Left renal cortex interstitium (tissue), 4 donors: ENCODE measurements at places on chromosomes 2 and 18. TPM values are rescaled to one million over a fixed set of nuclear protein-coding genes. Genes with fewer than 3 reads are reported as not detected.

The PLEKHH2 gene
- 39.8 TPM for polyA plus RNA-seq

The IL36RN gene
- not detected for polyA plus RNA-seq

DNA sequence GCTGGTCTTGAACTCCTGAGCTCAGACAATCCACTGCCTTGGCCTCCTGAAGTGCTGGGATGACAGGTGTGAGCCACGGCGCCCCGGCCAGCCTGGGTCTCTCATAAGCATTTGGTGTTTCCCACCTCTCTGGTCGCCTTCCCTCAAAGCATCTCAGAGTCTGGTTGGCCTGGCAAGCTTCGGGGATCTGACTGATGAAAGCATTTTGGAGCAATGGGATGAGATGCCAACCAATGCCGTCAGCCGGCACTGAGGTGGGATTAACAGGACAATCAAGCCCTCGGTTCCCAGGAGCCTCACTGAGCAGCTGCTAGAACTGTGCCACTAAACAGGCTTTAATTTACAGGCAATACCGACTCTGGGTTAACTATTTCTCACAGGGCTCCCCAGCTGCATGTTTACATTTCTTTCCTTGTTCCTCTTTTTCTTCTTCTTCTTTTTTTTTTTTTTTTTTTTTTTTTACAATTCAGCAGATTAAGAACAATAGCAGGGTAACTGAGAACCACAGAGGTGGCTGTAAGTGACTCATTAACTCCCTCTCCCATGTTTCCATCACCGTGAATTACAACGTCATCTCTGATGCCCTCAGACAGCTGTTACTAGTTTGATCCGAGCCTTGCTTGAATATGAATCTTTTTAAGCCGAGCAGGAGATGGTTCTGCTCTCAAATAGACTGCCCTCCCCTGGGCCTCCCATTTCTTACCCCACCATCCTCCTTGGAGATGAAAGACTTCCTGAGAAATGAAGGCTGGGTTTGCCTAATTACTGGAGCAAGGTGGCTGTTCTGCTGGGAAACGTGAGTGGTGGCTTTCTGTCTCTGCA, 37.9 kb downstream of the ODC1 start:
- no peak for DNase-seq

- DNase-seq = no peak
Observed at GRCh38 chr2:175525975-175526374, 344.5 kb upstream of the ATP5MC3 start.

DNA sequence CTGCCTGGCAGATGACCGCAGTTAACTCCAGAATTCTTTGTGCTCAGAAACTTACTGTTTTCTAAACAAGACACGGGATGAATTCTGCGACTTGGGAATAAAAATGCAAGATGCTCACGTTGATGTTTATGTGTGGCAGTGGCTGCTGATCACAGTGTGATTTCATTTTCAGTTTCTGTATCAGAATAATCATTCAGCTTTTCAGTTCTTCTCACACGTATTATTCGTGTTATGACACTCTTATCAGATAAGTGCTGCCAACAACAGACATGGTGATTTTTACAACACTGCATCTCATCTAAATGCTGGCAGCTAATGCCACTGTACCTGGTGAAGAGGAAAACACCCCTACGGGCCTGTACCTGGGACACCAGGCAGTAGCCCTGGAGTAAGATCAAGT, 272.9 kb upstream of the REV1 start:
- DNase-seq = no peak

The TRIP12 gene
- 194 TPM for polyA plus RNA-seq

DNA sequence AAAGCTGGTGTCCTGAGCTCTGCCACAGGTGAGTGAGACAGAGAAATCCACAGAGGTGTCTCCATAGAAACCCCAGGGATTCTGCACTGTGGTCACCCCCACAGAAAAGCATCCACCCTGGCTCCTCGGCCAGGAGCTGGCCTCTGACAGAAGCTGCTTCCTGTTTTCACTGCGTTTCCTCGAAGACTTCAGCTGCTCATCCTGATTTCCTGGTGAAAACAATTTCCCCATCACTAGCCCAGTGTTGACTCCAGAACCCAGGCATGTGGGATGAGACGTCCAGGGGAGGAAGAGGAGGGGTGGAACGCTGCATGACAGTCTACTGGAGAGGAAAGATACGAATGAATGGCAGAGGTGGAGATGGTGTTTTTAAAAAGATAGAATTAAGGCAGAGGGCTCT, 60.3 kb upstream of the GPR45 start:
- no peak for DNase-seq

GRCh38 chr18:32251466-32251865, 61.6 kb downstream of the MEP1B start:
- DNase-seq = no peak

The ICOS gene
- not detected for polyA plus RNA-seq

DNA sequence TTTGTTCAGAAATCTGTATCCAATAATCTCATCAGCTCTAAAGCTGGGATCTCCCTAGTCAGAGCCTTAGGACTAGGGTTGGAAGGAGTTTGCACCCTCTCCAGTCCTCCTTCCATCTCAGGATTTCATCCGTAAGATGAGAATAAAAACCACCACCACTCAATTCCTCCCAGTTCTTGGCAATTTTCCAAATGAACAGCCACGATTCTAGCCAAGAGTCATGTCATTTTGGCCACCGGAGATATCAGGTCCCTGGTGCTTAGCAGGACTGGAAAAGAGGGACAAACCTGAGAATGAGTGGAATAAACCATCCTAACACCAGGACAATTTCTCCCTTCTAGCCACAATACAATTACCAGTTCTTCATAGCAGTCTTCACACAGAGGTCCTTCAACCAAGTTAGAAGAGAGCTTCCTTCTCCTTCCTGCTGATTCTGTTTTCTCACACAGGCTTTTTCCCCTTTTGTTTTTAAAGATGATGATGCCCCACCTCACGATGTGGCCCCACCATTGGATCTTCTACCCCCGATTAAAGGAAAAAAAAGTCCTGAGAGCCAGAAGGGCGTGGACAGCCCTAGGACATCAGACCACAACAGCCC, 36.2 kb downstream of the KIAA2012 start:
- no peak for DNase-seq

The TUBB8B gene
- polyA plus RNA-seq = 0.76 TPM

GRCh38 chr2:23706613-23707078, 220.3 kb downstream of the ATAD2B start:
- no peak for DNase-seq

- DNase-seq = no peak
Observed at GRCh38 chr18:35376393-35376741, 770 bp downstream of the ZNF396 start.

- no peak for DNase-seq
Observed at GRCh38 chr2:192500550-192501200, 305.9 kb upstream of the TMEFF2 start.

The DSG4 gene
- 0.05 TPM for polyA plus RNA-seq

The UPP2 gene
- 7.8 TPM for polyA plus RNA-seq

The MARCO gene
- polyA plus RNA-seq = not detected

GRCh38 chr2:75647771-75648170, 1.2 kb downstream of the MRPL19 start:
- DNase-seq = no peak

DNA sequence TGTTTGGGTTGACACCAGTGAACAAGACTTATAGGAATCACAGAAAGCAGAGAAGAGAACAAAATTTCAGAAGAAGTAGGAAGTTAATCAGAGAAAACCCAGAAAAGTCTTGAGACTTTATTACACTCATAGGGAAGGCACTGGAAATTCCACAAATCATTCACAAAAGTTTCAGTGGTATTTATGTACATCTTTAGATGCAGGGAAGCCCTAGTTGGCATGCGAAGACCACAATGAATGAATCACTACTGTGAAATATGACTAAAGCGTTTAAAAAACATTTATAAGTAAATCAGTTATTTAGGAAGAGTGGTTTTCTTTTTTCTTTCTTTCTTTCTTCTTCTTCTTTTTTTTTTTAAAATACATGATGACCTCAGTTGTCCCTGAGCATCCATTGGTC, 105.1 kb downstream of the NUP35 start:
- DNase-seq = no peak

The PRSS56 gene
- polyA plus RNA-seq = 0.27 TPM

DNA sequence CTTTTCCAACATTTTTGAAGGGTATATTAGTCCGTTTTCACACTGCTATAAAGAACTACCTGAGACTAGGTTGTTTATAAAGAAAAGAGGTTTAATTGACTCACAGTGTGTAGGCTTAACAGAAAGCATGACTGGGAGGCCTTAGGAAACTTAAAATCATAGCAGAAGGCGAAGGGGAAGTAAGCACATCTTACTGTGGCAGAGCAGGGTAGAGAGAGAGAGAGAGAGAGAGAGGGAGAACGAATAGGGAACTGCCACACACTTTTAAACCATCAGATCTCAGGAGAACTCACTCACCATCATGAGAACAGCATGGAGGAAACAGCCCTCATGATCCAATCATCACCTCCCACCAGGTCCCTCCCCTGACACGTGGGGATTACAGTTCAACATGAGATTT, 420.3 kb downstream of the SOCS6 start:
- no peak for DNase-seq

GRCh38 chr2:9708683-9709538, 78.1 kb upstream of the YWHAQ start:
- no peak for DNase-seq

DNA sequence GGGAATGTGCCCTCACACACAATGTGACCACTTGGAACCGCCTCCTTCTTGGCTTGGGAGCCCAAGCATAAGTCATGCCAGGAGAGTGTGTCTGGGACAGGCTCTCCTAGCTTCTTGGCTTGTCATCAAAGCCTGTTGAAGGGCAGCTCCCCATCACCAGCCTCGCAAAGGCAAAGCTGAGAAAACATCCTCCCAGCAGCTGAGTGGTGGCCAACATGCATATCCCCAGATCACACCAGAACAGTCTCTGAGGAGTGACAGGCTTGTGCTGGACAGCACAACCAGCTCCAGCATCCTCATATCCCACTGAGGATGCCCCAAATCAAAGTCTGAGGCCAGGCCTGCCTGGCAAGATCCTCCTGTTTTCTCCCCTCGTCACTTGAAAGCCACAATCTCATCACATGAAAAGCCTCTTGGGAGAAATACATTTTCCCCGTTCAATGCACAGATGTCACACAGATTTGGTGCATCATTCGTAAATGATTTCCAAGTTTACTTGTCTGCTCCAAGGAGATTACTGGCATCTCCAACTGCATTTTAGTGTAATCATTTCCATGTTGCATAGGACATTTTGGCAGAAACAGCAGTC, 269.3 kb downstream of the TTC32 start:
- DNase-seq = no peak

GRCh38 chr2:212520340-212520739, 18.3 kb downstream of the ERBB4 start:
- no peak for DNase-seq

GRCh38 chr2:147086715-147087114, 758.1 kb upstream of the ACVR2A start:
- no peak for DNase-seq

DNA sequence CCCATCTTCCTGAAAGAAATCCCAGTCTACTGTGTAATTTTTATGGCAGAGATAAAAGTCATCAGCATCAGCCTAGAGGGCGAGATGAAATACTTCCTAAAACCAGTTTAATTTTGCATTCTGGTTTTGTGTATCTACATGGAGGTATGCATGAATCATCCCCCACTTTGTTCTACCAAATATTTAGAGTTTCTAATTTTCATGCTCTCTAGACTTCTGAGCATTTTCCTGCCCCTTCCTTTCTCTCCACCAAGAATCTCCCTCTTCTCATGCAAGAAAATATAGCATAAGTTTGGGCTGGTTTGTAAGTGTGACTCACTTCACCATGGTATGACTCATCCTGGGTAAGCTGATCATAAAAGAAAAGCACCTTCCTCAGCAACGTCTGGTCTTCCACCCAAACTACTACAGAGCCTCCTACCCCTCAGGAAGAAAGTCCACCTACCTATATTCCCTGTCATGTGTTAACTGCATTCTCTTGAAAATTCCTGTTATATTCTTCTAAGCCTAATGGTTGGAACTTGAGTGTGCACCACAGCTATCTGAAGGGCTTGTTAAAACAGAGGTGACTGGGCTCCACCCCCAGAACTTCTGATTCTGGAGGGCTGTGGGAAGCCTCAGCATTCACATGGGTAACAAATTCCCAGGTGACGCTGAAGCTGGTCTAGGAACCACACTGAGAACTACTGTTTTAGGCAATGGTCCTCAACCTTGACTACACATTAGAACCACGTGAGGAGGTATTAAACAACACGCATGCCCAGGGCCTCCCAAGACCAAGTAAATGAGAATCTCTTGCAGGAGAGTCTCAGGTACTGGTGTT, 37.4 kb upstream of the RAPGEF4 start:
- no peak for DNase-seq

The MAL gene
- 368 TPM for polyA plus RNA-seq

The ONECUT2 gene
- 0.13 TPM for polyA plus RNA-seq

- no peak for DNase-seq
Observed at GRCh38 chr18:48136051-48136826, 205.8 kb upstream of the SMAD2 start.

The DSC1 gene
- polyA plus RNA-seq = 2.8 TPM

The DBI gene
- polyA plus RNA-seq = 234 TPM

- DNase-seq = no peak
Observed at GRCh38 chr2:54629914-54630857, 93.3 kb upstream of the EML6 start.

GRCh38 chr2:10079266-10079869, 843 bp downstream of the CYS1 start:
- no peak for DNase-seq

- no peak for DNase-seq
Observed at GRCh38 chr2:86807468-86808275, 17.0 kb upstream of the CD8A start.

- no peak for DNase-seq
Observed at GRCh38 chr18:76451396-76452331, 43.4 kb downstream of the ZNF516 start.

DNA sequence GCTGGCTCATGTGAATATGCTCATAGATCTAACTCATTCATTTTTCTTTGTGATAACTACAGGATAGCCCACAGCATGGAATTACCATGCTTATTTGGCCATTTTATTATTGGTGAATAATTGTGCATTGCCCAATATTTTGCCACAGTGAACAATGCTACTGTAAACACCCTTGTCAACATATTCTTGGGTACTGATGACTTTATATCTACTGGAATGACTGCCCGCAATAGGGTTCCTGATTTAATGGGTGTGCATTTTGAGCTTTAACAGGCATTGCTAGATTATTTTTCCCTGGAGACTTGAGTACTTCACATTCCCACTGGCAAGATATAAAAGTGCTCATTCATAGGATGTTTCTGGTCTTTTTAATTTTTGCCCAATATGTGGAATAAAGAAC, 42.7 kb upstream of the EVA1A start:
- no peak for DNase-seq

The ZNF385B gene
- 11.5 TPM for polyA plus RNA-seq

The KCNE4 gene
- 15.5 TPM for polyA plus RNA-seq
